ENCODE measurements at places on chromosomes 12 and 14. TPM values are rescaled to one million over a fixed set of nuclear protein-coding genes. Genes with fewer than 3 reads are reported as not detected.

The CLEC14A gene
- not detected for total RNA-seq

- DNase-seq: no peak
Measured at GRCh38 chr12:9625019-9625418, 17.3 kb upstream of the KLRB1 start.

DNA sequence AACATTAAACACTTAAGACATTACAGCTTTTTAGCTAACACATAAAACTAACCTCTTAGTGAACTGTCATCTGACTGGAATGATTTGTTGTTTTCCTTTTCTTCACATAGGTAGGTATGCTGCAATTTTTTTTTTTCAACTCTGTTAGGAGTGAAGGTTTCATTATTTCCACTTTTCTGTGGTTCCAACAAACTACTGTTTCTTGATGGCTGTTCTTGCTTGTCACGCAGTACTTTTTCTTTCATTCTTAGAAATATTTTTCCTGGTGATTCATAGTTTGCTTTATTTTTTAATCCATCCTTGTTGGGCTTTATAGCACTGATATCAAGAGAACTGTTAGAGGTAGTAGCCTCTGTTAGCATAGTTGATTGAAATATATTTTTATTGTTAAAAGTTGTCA, 6.3 kb downstream of the MIS18BP1 start:
- DNase-seq: no peak

GRCh38 chr12:45208604-45209487, 7.0 kb upstream of the ANO6 start:
- DNase-seq: no peak

GRCh38 chr14:51317373-51317772, 77.3 kb downstream of the TMX1 start:
- no peak for DNase-seq

DNA sequence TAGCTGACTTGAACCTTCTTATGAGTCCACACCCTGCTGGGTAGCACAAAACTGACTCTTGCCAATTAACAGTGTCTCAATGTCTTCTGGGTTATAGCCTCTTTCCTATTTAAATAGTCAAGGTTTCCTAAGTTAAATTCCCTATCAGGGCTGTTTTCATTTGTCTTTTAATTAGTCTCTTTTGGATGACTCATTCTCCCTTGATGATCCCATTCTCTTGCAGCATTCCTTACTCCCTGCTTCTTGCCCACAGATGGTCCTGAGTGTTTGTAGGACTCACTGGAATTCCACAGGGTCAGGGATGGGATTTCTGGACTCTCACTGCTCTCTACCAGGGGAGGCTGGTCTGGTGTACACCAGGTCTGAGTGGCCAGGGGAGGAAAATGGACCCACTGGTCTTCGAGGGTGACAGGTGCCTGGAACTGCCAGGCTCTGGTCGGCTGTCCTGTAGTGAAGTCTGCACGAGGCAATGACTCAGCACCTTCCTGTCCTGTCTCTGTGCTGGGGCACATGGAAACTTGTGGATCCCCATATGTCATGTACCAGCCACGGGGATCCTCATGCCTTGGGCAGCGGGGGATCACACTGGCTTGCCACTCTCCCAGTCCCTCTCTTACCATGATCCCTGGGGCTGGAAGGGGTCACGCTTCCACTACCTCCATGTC, 236.5 kb upstream of the PELI2 start:
- no peak for DNase-seq

GRCh38 chr12:89949457-89950195, 241.0 kb upstream of the ATP2B1 start:
- DNase-seq: peak; percentile 52

GRCh38 chr12:112013601-112014402, 576 bp downstream of the ERP29 start:
- peak; percentile 78 for DNase-seq

- DNase-seq: no peak
Measured at GRCh38 chr12:119699199-119699760, 31.3 kb downstream of the PRKAB1 start.

The RPGRIP1 gene
- total RNA-seq: 0.08 TPM

DNA sequence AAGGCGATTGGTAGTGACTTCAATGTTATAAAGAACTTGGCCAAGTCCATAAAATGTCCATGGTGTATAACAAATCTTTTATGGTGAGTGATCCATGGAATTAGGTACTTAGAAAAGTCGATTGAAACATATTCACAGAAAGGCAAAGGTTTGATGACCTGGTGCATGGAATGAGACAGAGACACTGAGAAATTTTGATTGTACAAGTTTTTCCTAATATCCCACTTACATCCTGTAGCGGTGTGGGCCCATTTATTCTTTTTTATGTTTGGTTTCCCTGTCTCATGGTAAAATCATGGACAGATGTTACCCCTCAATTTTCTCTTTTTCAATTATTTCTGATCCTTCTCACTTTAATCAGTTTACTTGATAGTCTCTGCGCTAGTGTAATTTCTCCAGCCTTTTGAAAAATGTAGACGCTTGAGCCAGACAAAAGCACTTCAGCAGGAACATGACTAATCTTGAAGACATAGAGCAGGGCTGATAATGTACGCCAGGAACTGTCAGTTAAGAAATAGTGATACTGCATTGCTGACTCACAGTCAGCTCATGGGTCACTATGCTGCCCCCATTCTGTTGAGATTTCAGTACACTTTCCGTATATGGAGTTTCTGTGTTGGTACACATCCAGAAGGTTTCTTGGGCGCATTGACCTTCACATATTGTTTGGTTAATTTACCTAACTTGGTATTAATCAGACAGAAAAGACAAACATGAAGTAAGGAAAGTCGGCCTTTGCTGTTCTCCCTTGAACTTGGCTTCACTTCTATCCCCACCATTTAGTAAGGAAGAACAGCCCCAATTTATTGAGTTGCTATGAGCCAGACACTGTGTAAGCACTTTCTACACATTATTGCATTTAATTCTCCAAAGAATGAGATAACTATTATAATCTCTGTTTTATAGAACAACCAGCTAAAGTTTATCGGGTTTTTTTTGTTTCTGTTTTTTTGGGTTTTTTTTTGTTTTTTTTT, 841.7 kb downstream of the DIO2 start:
- DNase-seq: no peak

DNA sequence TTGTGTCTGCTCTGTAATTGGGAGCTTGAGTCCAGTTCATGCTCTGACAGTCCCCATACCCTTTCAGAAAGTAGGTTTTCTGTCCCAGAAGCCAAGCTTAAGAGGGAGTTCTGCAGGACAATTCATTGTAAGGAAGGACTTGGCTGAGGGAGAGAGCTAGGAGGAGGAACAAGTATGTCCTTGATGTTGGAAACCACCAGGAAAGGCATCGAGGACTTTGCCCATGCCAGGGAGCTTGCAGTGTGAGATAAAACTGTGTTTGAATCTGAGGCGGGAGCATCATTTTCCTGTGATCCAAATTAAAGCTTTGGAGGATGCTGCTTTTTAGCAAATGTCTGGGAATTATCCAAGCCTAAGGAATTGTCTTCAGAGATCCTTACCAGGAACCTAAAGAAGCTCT, 175.3 kb downstream of the EMP1 start:
- no peak for DNase-seq
